Retinal pigment epithelial cell (primary cell): ENCODE measurements at places on chromosomes 11 and 22.

GRCh38 chr22:37749226-37749625, 52.4 kb downstream of the TRIOBP start:
- no peak for DNase-seq

DNA sequence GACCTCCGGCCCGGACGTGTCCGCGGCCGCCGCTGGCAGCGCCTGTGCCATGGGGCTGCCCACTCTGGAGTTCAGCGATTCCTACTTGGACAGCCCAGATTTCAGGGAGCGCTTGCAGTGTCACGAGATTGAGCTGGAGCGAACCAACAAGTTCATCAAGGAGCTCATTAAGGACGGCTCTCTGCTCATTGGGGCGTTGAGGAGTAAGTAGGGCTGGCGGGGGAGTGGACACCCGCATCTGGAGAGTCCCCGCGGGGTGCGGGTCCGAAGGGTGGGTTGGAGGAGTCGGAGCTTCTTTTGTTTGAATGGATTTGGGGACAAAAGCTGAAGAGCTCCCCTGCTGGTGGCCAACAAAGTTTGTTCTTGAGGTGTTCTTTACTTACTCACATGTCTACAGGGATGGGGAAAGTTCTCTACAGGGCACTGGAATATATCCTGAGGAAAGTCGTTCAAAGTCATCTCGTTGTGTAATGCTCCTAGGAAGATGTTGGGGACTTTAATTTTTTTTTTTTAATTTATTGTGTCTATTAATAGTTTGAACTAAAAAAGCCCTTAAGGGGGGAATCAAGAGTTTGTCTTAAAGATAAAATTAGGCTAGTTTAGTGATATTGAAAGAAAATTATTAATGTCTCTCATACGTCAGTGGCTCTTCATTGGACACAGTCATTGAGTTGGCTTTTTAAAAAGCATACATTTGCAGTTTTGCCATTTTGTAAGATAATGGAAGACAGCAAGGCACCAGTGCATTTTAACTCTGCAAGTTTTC, 725 bp downstream of the ARHGAP42 start:
- DNase-seq, result peak; percentile 59

DNA sequence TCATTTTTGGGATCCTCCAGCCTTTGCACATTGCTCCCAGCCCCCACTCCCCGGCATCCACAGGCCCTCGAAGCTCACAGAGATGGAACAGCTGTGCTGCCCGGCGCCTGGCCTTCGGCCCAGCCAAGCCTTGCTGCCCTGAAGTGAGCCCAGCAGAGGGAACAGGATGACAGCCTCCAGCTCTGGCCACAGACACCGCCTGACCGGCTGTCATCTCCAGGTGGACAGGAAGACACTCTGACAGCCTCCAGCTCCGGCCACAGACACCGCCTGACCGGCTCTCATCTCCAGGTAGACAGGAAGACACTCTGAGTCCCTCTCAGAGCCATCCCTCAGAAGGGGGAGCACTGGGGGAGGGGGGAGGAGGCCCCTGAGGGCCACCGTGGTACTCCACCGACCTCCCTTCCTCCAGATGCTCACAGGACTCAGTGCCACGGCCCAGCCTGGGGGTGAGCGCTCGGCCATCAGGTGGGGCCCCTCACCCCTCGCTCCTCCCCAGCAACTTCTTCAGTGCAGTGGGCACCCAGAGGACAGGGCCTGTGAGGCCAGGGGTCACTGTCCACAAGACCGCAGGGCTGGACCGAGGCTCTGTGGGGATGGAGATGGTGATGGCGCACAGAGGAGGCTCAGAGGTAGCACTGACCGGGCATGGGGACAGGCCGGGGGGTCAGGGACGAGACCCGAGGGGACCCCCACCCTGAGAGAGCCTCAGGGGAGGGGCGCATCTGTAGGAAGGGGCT, 58.6 kb downstream of the BRD1 start:
- no peak for DNase-seq

GRCh38 chr11:106733635-106734034, 284.6 kb downstream of the GUCY1A2 start:
- DNase-seq, result no peak

GRCh38 chr22:40421082-40421350, 50.6 kb downstream of the SGSM3 start:
- DNase-seq, result no peak

DNA sequence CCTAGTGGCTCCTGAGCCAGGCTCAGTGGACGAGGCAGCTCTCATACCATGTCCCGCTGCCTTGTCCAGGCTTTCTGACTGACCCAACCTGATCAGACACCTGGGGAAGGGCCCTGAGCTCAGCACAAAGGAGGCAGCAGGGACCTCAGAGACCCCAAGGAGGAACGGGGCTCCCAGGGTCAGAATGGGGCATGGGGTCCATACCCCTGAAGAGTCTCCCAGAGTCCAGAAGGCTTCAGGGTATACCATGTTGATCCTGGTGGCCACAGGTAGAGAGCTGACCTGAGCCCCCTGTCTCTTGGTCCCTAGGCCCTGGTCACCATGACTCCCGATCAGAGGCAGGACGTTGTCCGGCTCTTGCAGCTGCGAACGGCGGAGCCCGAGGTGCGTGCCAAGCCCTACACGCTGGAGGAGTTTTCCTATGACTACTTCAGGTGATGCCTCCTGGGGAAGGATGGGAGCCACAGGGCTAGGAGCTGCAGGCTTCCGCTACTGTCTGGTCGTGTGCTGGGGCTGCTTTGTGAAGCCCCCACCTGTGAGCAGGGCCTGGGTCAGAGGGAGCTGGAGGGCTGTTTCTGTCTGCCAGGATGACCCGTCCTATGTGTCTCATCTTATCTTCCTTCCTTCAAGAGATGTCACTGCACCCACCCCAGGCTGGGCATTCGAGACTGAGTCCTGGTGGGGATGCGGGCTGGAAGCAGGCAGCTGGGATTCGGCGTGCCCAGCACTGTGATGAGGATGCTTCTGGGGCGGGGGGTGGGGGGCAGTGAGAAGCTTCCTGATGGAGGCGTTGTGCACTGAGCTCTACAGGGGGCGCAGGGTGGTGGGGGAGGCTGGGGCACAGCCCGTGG, 74.2 kb downstream of the MYO7A start:
- DNase-seq, result no peak

- no peak for DNase-seq
Observed at GRCh38 chr22:42176255-42176915, 45.8 kb upstream of the CYP2D6 start.

DNA sequence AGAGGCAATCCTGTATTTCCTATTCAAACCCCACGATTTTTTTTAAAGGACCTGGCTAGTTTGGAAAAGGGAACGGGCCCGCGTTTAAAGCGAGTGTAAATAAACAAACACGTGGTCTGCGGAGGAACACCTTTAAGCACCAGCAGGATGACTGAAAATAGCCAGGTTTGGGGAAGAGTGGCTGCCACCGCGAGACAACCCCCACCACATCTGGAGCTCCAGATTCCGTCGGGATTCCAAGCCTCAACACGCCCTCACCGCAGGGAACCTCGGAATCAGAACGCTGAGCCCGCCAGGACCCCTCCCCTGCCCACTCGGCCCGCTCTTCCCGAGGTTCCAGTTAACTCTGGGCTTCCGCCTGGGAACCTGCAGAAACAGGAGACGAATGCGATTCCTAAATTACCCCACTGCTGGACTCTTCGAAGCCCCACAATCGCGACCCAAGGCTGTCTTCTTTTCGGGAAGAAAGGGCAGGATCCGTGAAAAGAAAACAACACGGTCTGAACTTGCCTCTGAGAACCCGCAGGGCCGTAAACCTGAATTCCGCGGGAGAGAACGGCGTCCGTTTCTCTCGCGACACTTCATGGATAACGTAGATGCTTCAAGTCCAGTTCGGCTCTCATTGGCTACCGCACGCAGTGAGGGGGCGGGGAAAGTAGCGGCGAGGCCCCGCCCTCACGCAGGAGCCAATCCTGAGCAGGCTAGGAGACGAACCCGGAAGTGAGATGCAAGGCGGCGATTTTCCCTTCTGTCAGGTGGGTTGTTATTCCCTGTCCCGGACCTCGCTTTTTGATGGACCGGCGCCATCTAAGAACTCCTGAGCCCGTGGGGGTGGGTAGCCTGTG, at the start of the genes ANKRD49 and MRE11:
Gene ANKRD49 (plus strand): TSS at position 704 of the 845 bp plus-strand sequence. CDS start 2,710 bp downstream, outside the sequence.
Gene MRE11 (minus strand): TSS at position 564 of the 845 bp plus-strand sequence. CDS start 1,043 bp downstream, outside the sequence.
- peak; percentile 90 for DNase-seq

DNA sequence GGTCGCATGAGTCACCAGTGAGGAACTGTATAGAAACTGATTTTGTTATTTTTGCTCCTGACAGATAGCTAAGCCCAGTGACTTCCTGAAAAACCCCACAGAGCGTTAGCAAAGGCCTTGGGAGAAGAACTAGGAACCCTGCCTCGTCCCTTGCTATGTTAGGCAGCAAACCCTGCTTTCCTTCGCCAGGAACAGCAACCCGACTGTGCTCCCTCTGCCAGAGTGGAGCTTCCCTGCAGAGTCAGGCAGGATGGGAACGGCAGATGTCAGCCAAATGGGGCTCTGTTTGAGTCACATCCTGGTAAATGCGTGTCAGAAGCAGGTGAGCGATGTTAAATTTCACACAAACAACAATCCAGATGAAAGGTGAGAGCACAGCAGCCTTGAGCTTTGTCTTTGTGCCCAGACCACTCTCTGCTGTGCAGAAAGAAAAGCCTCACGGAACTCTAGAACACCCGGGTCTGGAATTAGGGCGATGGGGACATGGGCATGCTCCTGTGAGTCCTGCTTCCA, 186.6 kb downstream of the ADAMTS15 start:
- DNase-seq, result no peak

DNA sequence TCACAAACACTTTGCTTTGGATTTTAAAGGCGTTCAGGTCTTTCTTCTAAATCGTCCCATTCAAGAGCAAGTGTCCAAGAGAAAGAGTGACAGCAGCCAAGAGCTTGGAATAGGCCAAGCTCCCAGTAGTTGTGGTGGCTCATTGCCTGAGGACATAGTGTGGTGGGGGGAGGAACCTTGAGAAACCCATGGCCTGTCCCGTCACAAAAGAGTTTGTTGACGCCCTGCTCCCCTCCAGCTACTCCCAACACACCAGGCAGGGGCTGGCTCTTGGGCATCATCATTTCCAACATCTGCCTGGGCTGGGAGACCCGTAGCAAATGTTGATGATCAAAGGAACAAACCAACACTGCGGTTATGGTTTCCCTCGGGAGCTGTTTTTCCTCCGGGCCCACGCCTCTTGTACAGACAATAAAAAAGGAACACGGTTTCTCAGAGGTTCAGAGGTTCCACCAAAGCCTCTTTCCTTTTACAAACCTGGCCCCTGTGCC, 20.8 kb downstream of the FADS3 start:
- DNase-seq, result no peak

- no peak for DNase-seq
Observed at GRCh38 chr11:92423115-92424034, 198.8 kb downstream of the FAT3 start.

DNA sequence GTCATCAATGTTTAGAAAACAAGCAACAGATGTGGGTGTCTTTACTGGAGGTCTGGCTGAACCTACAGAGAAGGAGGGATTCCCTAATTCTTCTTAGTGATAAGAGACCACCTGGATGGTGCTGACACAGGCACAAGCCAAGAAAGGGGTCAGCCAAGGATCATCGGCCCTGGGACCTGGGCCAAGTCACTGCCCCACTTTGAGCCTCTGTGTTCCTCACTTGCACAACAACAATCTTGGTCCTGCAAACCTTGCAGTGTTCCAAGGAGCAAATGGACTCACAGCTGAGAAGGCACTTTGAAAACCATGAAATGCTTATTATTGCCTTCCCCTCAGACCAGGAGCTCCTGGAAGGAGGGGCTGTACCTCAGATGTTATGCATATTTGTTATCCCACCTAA, 7.0 kb upstream of the KCNE3 start:
- no peak for DNase-seq

DNA sequence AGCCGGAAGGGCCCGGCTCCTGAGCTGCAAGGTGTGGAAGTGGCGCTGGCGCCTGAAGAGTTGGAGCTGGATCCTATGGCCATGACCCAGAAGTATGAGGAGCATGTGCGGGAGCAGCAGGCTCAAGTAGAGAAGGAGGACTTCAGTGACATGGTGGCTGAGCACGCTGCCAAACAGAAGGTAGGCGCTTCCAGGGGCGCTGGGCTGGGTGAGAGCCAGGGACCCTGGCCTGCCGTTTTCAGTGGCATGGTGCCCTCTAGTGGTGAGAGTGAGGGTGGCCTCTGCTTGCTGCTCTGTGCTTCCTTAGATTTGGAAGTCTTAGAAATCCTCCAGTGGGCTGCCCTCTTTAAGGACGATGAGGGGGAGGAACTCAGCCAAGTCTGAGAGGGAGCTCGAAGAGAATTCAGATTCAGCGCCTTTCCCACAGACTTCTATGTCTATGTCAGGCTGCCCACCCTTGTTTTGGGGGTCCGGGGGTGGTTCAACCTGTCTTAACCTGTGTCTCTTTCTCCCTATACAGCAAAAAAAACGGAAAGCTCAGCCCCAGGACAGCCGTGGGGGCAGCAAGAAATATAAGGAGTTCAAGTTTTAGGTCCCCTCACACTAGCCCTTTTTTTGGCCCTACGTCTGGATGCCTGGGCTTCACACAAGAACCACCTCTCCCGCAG, 1.8 kb upstream of the PACS1 start:
- DNase-seq, result no peak

- DNase-seq, result no peak
Observed at GRCh38 chr11:44630511-44631210, 65.2 kb downstream of the CD82 start.

DNA sequence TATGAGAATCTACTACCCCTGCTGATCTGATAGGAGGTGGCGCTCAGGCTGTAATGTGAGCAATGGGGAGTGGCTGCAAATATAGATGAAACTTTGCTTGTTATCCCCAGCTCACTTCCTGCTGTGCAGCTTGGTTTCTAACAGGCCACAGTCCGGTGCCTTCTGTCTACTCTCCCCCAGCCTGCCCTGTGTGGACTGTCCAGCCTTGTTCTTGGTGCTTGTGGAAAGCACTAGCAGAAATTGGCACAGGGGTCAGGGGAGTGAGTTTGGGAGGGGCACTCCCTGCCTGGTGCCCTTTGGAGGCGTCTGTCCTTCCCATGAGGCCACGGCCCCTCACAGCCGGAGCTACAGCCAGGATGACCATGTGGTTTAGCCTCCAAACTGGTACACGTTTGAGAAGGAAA, 14.3 kb downstream of the MOV10L1 start:
- no peak for DNase-seq

- DNase-seq, result no peak
Observed at GRCh38 chr11:69825941-69826340, 6.7 kb upstream of the FGF3 start.
